Stimulated activated CD4-positive, alpha-beta T cell treated with anti-CD3 and anti-CD28 coated beads, Interleukin-4, amount 100 ng/mL, for 24 hours (primary cell): ENCODE measurements at places on chromosomes 7 and 10.

DNA sequence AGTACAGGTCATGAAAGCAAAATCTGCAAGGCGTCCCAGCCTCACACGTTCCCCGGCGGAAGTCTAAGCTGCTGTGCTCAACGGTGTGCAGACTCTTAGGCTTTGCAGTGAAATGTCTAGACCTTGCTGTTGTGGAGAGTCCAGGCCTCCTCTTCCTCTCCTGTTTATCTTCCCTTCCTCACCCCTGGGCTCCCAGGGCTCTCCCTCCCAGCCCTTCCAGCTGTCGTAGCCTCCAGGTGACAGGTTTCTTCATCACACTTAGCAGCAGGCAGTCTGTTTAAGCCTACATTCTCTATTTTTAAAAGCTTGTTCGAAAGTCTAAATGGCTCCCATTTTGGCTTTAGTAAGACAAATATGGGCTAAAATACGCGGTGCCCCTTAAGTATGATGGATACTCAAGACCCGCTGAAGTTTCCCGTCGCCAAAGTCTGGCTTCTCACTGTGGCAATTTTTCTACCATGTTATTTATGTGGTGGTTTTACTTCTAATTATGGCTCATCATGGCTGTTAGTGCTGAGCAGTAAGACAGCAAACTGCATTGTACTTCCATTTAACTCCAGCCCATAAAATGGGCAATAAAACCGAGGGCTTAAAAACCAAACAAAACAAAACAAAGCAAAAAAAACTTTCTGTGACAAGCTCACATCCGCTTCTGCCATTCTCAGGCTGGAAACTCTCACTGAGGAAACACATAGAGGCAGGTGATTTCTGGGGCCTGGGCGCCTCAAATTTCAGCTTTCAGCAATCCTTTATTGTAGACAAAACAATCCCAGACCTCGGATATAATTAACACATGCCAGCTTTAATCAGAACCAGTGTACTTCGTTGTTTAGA, 243.2 kb downstream of the SNX10 start:
- DNase-seq: no peak

DNA sequence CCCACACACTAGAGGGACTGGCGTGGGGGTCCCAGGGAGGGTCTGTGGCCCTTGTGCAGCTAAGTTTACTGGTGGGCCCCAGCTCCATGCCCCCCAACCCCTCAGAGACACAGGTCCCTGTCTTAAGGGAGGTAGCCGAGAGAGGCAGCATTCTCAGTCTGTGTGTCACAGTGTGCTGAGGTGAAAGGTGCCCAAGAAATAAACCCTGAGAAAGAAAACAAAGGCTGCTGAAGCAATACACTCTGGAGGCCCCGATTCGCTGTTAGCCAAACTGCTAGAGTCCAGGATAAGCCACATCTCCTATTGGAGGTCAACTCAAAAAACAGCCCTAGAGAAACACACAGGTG, 28.6 kb upstream of the NDST2 start:
- no peak for DNase-seq

DNA sequence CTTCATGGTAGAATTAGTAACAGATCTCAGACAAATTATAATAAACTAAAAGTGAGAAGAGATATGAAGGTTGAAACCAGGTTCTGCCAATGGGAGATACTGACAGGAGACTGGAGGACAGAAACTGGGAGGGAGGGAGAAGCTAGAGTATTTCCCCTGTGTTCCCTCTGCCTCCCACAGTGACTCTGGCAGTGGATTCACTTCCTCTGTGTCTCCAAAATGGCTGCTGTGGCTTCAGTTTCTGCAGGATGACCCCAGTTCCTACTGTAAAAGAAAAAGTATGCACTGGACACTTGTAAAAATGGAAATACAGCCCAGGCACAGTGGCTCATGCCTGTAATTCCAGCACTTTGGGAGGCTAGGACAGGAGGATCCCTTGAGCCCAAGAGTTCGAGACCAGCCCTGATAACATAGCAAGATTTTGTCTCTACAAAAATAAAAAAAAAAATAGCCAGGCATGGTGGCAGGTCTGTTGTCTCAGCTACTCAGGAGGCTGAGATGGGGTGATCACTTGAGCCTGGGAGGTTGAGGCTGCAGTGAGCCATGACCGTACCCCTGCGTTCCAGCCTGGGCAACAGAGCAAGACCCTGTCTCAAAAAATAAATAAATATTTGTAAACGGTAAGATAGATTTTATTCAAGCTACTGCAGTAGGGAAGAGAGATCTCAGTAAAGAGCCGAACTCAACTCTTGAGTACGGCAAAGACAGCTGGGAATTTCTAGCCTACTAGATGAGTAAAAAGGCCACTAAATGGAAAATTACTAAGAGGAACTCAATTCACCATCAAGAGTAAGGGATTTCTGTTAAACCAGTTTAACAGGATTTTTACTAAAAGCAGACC, 156.6 kb upstream of the TRIM24 start:
- DNase-seq: no peak

GRCh38 chr7:120723465-120724385, 134.2 kb downstream of the TSPAN12 start:
- DNase-seq: no peak

GRCh38 chr10:23199768-23200511, 7.8 kb downstream of the PTF1A start:
- no peak for DNase-seq

DNA sequence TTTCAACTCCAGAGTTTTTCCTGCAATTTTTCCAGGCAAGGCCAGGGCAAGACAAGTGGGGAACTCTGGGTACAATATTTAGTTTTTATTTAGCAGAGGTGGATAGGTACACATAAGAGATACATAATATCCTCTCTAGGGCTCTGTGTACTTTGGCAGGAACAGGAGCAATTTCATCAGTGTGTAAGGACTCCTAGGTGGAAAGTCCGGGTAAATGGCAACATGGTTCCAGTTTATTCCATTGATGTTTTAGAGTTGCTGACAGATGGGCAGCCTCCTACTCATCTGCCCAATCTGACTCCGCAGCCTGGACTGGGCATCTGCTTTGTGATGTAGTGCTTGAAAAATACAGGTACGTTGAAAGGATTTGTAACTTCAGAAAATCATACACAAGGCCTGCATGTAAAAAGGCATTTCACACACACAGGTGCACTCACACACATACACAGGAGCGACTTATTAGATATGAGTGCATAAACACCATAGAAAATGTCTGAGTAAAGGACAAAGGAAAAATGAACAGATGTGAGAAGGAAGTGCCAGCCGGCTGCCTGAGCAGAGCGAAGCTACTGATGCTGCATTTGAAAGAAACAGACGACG, 5.7 kb downstream of the PON1 start:
- no peak for DNase-seq

DNA sequence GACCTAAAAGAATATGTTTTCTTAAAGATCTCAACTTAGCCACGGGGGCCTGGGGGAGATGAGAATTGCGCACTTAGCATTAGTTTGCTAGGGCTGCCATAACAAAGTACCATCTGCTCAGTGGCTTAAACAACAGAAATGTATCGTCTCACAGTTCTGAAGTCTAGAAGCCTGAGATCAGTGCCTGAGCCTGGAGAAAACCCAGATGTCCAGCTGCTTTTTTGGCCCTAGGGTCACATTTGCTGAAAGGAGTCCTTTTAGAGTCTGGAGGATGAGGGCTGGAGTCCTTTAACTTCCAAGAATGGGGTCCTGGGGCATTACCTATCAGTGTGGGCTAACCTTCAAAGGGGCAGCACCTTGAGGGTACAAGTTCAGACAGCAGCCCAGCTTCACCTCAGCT, 48.2 kb downstream of the SMURF1 start:
- DNase-seq: no peak

- DNase-seq: no peak
These were observed 502.9 kb upstream of the ZMIZ1 start for GRCh38 chr10:78565841-78566240.

- no peak for DNase-seq
These were observed 53.7 kb upstream of the PHF14 start for GRCh38 chr7:10919923-10920322.

DNA sequence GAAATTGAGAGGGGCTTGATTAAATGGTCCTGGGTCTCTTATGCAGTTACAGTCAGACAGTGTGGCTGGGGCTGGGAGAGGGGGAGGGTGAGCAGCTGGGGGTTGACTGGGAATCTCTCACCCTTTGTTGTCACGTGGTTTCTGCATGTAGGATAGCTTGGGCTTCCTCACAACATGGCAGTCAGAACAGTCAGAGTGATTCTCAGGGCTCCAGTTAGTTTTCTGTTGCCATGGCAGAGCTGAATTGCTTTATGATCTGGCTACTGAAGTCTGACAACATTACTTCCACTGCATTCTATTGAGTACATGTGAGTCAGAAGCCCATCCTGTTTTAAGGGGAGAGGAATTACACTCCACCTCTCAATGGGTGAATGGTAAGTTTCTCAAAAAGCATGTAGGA, 102.7 kb downstream of the WDR11 start:
- no peak for DNase-seq

GRCh38 chr7:29940199-29940598, 49.4 kb downstream of the SCRN1 start:
- no peak for DNase-seq

DNA sequence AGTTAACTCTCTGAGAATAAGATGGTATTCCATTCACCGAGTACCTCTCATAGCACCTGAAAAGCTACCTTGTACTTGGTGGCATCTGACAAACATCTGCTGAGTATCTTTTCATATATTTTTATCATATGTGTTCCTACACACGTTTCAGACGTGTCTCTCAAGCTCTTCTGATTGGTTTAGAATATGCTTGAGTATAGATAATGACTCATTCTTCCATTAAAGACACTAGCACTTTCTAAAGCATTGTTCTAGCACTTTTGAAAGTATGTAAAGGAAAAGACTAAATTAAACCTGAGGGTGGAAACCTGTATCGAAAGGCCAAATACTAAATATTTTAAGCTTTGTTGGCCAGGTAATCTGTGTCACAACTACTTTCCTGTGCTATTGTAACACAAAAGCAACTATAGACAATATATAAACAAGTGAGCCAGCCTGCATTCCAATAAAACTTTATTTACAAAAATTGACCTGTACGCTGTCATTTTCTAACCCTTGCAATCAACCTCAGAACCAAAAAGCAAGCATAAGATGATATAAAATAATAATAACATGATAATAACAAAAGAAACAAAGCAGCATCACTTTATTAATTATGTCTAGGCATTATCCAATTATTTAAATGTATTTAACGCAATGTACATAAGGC, 95.3 kb downstream of the DGKI start:
- DNase-seq: no peak

- no peak for DNase-seq
These were observed 10.4 kb downstream of the HDAC9 start for GRCh38 chr7:18505870-18506460.

- no peak for DNase-seq
These were observed 233.3 kb upstream of the CACNA2D1 start for GRCh38 chr7:82676777-82677463.

GRCh38 chr10:18261063-18261610, 120.9 kb downstream of the CACNB2 start:
- DNase-seq: no peak

DNA sequence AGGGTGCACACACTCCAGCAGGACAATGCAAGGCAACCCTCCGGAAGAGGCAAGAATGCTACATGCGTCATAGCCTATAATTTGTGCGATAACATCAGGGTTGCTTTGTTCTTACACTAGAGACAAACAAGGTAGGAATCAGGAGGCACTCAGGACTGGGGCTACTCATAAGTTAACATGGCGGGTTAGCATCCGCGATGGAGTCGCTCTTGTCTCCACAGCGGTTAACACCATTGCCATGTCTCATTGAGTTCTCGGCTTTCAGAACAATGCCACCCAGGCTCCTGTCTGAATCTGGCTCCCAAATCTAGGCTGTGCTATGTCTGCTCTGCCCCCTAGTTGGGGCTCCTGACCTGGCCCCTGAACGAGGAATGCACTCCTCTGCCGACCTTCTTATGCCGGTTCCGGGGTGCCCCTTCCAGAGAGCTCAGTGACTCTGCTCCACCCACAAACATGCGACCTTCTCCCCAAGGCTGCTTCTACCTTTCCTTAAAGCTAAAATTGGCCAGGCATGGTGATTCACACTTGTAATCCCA, 24.9 kb upstream of the SLF2 start:
- no peak for DNase-seq

- DNase-seq: no peak
These were observed 198.7 kb downstream of the CXCL12 start for GRCh38 chr10:44186150-44186549.

- DNase-seq: no peak
These were observed 38.0 kb upstream of the TARP start for GRCh38 chr7:38311329-38311937.

DNA sequence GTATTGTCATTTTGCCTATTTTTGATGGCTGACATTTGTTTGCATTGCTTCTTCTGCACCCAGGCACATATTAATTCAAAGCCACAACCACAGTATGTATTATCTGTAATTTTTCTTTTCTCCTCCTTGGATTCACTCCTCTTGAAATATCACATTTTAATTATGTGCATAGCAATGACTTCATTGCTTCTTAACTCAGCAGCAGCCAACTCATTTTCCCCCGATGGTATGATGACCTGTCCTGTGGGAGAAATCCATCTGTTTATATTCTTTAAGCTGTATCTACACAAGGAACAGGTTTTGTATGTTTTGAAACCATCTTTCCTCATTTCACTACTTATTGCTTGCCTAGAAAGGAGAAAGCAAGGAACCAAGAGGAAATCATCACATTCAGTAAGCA, 588.8 kb downstream of the INHBA start:
- DNase-seq: no peak
